Thoracic aorta endothelial cell (primary cell): ENCODE measurements at places on chromosomes 2 and 18. TPM values are rescaled to one million over a fixed set of nuclear protein-coding genes. Genes with fewer than 3 reads are reported as not detected.

Gene KIAA2012
- not detected in 2 replicates for total RNA-seq

Gene C2orf80
- not detected in 2 replicates for total RNA-seq

Gene GNAL
- total RNA-seq, result 0.66 and 3.5 TPM in 2 replicates

Gene UGT1A4
- total RNA-seq, result not detected in 2 replicates

Gene ZNF892
- 6.2 and 6.4 TPM in 2 replicates for total RNA-seq

Gene SERPINB2
- 28.1 and 37.5 TPM in 2 replicates for total RNA-seq

Gene LONRF2
- total RNA-seq, result under 0.01 TPM in 1 of 2 replicates, not detected in the other

Gene RAD51AP2
- not detected in 2 replicates for total RNA-seq

Gene UGT1A10
- not detected in 2 replicates for total RNA-seq

Gene GALNT1
- total RNA-seq, result 351 and 359 TPM in 2 replicates

Gene FIGLA
- total RNA-seq, result not detected in 2 replicates

Gene PARD3B
- total RNA-seq, result 18.4 and 19.0 TPM in 2 replicates

Gene FOXD4L1
- 0.13 TPM in 1 of 2 replicates, not detected in the other for total RNA-seq

Gene DSG4
- not detected in 2 replicates for total RNA-seq

Gene CYS1
- total RNA-seq, result 0.07 TPM in 1 of 2 replicates, not detected in the other

Gene MRO
- not detected in 2 replicates for total RNA-seq

Gene AGXT
- not detected in 2 replicates for total RNA-seq

Gene ITGA4
- total RNA-seq, result 3.7 and 4.0 TPM in 2 replicates

Gene C2orf81
- 0.40 and 0.50 TPM in 2 replicates for total RNA-seq

Gene DNER
- total RNA-seq, result 0.07 and 0.13 TPM in 2 replicates

Gene SLC4A5
- total RNA-seq, result 0.79 and 0.80 TPM in 2 replicates

Gene MC2R
- not detected in 2 replicates for total RNA-seq

Gene VPS54
- 22.1 and 28.3 TPM in 2 replicates for total RNA-seq

Gene ATP6V1C2
- 0.07 TPM in 1 of 2 replicates, not detected in the other for total RNA-seq

Gene UPP2
- total RNA-seq, result not detected in 2 replicates

Gene SRD5A2
- total RNA-seq, result under 0.01 TPM in 1 of 2 replicates, not detected in the other

Gene ONECUT2
- under 0.01 TPM in 2 replicates for total RNA-seq

Gene NEURL3
- not detected in 2 replicates for total RNA-seq

Gene CAPN14
- under 0.01 and 0.14 TPM in 2 replicates for total RNA-seq

Gene CABYR
- total RNA-seq, result 4.1 and 5.5 TPM in 2 replicates

Gene ITGA6
- 350 and 584 TPM in 2 replicates for total RNA-seq

Gene ANKRD53
- 0.13 and 0.50 TPM in 2 replicates for total RNA-seq

Gene VSNL1
- total RNA-seq, result not detected in 2 replicates

Gene NEUROD1
- not detected in 2 replicates for total RNA-seq

Gene KCNG2
- total RNA-seq, result not detected in 2 replicates

Gene NBEAL1
- 20.2 and 32.5 TPM in 2 replicates for total RNA-seq

Gene IL1RN
- not detected in 2 replicates for total RNA-seq

Gene COX5B
- 158 and 192 TPM in 2 replicates for total RNA-seq

Gene TLX2
- not detected in 2 replicates for total RNA-seq

Gene ATP6V1B1
- 0.07 TPM in 1 of 2 replicates, not detected in the other for total RNA-seq

Gene RAMP1
- total RNA-seq, result not detected in 2 replicates

Gene BOLL
- not detected in 2 replicates for total RNA-seq

Gene CRYBA2
- not detected in 2 replicates for total RNA-seq

Gene WDR54
- total RNA-seq, result 32.2 and 37.7 TPM in 2 replicates
